ENCODE measurements at places on chromosomes 11 and 22. TPM values are rescaled to one million over a fixed set of nuclear protein-coding genes. Genes with fewer than 3 reads are reported as not detected.

The SCGB1C1 gene
- total RNA-seq: not detected

The DGAT2 gene
- total RNA-seq: 2.1 TPM

The SYNGR1 gene
- total RNA-seq: 12.1 TPM

The OR4A5 gene
- not detected for total RNA-seq

The ENTHD1 gene
- not detected for total RNA-seq

The SAA2 gene
- not detected for total RNA-seq

The CCDC73 gene
- total RNA-seq: not detected

The RTN3 gene
- 102 TPM for total RNA-seq

The KCNK7 gene
- total RNA-seq: 1.4 TPM

The SMIM38 gene
- total RNA-seq: not detected

The CSF2RB gene
- total RNA-seq: not detected

The MMP27 gene
- total RNA-seq: not detected

The HBB gene
- total RNA-seq: not detected

The SHISAL1 gene
- 5.8 TPM for total RNA-seq

The TUB gene
- 5.2 TPM for total RNA-seq

The DEUP1 gene
- not detected for total RNA-seq

The GGTLC2 gene
- total RNA-seq: not detected

The GNG3 gene
- total RNA-seq: not detected

The SAA4 gene
- total RNA-seq: not detected

The STK33 gene
- total RNA-seq: 4.0 TPM

The CHADL gene
- total RNA-seq: not detected

The BBOX1 gene
- total RNA-seq: not detected

The CUL5 gene
- 4.0 TPM for total RNA-seq

The GGTLC3 gene
- not detected for total RNA-seq

The VPS11 gene
- total RNA-seq: 7.9 TPM

The NAALAD2 gene
- total RNA-seq: not detected

The PNPLA3 gene
- 0.73 TPM for total RNA-seq

The C22orf15 gene
- total RNA-seq: not detected

Data from A549 treated with RU486 at 1 μM for 4 hours (cell line).